ENCODE measurements at places on chromosomes 5 and 9. TPM values are rescaled to one million over a fixed set of nuclear protein-coding genes. Genes with fewer than 3 reads are reported as not detected.

Gene TNFSF15
- total RNA-seq, result 13.2 TPM

DNA sequence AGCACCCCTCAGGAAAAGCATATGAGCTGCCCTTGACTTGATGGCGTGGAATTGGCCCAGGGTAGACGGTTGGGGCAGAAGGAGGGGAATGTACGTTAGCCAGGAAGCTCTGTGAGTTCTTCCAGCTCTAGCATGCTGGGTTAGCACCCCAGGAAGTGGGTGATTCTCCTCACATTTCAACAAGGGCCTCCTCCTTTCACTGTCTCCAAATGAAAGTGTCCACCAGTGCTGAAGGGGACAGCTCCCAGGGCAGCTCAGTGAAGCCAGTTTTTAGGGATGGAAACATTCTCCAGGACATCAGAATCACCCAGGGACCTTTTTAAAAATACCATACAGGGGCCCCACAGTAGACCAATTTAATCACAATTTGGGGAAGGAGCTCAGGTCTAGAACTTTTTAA is 17.2 kb upstream of the AFAP1L1 start:
- H3K27me3 ChIP-seq, result no peaks in the 10 kb centered on the region
- H3K27ac ChIP-seq, result no peak overlapping the region
- H3K4me3 ChIP-seq, result no peak overlapping the region
- H3K4me1 ChIP-seq, result no peaks in the 10 kb centered on the region
- no peaks in the 10 kb centered on the region for H3K36me3 ChIP-seq

- peaks cover 48% of the 10 kb centered on the region for H3K27me3 ChIP-seq
- H3K4me3 ChIP-seq, result no peak overlapping the region
- no peak for DNase-seq
- H3K27ac ChIP-seq, result no peak overlapping the region
Observed at GRCh38 chr5:132808866-132809265, 4.2 kb upstream of the SOWAHA start.

GRCh38 chr9:33815781-33816180 is 1.2 kb upstream of the UBE2R2 start:
- H3K27ac ChIP-seq, result peak overlapping the region; percentile 96
- DNase-seq, result no peak
- H3K36me3 ChIP-seq, result no peaks in the 10 kb centered on the region

DNA sequence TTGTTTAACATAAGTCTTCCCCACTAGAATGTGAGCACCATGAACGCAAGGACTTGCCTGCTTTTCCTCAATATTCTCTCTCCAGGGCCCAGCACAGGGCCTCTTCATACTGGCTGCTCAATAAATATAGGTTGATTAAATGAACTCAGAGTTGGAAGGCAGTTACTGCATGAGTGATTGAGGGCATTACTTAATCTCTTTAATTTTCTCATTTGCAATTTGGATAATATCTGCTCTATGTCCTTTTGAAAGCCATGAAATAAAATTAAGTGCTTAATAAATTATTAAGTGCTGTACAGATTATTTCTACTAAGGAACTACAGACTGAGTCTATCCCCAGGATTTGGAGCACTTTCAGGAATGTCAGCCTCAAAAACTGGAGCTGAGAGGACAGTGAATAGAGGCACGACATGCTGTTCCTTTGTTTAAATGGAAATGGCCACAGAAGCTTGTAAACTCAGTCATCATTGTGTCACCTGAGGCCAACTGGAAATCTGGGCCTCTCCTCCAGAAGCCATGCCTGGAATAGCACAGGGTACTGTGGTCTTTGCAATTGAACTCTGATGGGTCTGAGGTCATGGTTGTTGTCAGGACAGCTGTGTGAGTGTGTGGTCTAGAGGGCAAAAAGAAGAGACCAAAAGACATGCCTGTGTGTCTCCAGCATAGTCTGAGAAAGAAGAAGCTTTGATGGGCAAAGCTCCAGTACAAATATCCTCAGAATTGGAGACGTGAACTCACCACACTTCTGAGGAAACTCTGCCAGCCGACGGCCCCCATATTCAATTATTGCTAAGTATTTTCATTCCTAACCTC is 86.1 kb downstream of the SH3TC2 start:
- peaks cover 40% of the 10 kb centered on the region for H3K4me1 ChIP-seq
- no peaks in the 10 kb centered on the region for H3K36me3 ChIP-seq
- H3K4me3 ChIP-seq, result no peak overlapping the region
- no peak overlapping the region for H3K27ac ChIP-seq
- no peaks in the 10 kb centered on the region for H3K27me3 ChIP-seq

- H3K4me3 ChIP-seq, result no peak overlapping the region
- no peaks in the 10 kb centered on the region for H3K27me3 ChIP-seq
- no peak for DNase-seq
- no peaks in the 10 kb centered on the region for H3K36me3 ChIP-seq
- no peaks in the 10 kb centered on the region for H3K4me1 ChIP-seq
Observed at GRCh38 chr9:16193066-16193465, 640.2 kb downstream of the CCDC171 start.

- DNase-seq, result no peak
- H3K4me1 ChIP-seq, result no peaks in the 10 kb centered on the region
- H3K4me3 ChIP-seq, result no peak overlapping the region
- no peaks in the 10 kb centered on the region for H3K36me3 ChIP-seq
Observed at GRCh38 chr5:69032009-69032408, 61.8 kb upstream of the SLC30A5 start.

DNA sequence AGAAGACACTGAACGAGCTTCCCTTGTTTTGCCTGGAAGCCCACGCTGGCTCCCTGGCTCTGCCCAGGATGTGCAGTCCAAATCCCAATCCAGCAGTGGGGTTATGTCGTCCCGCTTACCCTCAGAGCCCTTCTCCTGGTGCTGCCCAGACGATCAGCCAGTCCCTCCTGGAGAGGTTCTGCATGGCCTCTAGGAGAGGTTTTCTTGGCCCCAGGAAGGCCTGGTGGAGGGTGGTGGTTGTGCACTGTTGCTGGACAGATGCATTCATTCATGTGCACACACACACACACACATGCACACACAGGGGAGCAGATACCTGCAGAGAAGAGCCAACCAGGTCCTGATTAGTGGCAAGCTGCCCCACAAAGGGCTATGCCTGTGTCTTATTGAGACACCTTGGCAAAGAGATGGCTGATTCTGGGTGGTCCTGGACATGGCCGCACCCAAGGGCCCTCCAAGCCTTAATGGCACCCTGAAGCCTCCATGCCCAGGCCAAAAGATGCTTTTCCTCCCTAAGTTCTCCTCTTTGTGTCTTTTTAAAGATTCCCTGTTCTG is 10.5 kb upstream of the OLFM1 start:
- H3K27ac ChIP-seq, result no peak overlapping the region
- H3K27me3 ChIP-seq, result no peaks in the 10 kb centered on the region
- DNase-seq, result peak; percentile 44
- no peaks in the 10 kb centered on the region for H3K36me3 ChIP-seq

- H3K27me3 ChIP-seq, result no peaks in the 10 kb centered on the region
- no peaks in the 10 kb centered on the region for H3K4me1 ChIP-seq
- no peak overlapping the region for H3K27ac ChIP-seq
- H3K36me3 ChIP-seq, result no peaks in the 10 kb centered on the region
- H3K4me3 ChIP-seq, result no peak overlapping the region
Observed at GRCh38 chr5:11511878-11512277, 392.4 kb downstream of the CTNND2 start.

Gene SCGB3A2
- not detected for total RNA-seq

DNA sequence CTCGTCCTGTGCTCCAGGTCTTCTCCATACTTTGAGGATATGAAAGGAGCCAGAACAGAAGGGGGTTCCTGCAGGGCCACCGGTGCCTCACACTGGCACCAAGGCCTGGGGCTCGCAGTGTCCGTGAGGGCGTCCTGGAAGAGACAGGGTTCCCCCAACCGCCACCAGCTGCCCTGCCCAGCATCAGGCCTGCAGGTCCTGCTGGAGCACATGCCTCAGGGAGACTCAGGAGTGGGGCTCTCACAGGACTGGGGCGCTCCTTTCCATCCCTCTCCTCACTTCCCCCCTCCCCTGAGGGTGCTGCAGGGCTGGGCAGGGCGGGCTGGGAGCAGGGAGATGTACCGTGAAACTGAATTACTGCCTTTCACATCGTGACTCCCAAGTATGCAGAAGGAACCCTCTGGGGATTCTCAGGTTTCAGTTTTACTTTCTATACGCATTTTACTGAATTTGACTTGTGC is 31.7 kb downstream of the CEP72 start:
- H3K27ac ChIP-seq, result no peak overlapping the region
- no peak for DNase-seq
- H3K4me3 ChIP-seq, result no peak overlapping the region
- peaks cover 27% of the 10 kb centered on the region for H3K36me3 ChIP-seq
- H3K4me1 ChIP-seq, result no peaks in the 10 kb centered on the region

DNA sequence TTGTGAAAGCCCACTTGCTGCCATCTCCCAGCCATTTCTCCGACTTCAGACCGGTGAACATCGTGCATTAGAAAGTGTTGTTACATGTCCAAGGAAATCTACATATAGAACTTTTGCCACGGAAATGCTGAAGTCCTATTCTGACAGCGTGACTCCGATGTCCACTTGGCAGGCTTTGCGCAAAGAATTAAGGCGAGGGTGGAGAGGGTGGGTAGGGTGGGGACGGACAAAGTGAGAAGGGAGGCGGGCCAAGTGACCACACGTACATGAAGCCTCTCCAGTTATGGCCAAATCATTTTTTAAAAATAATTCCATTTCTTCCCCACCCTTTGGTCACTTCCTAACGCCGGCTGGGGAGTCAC is 460 bp upstream of the ACO1 start:
- H3K27ac ChIP-seq, result peak overlapping the region; percentile 95
- H3K4me1 ChIP-seq, result peaks cover 34% of the 10 kb centered on the region
- H3K27me3 ChIP-seq, result no peaks in the 10 kb centered on the region
- peak overlapping the region; percentile 74 for H3K4me3 ChIP-seq

DNA sequence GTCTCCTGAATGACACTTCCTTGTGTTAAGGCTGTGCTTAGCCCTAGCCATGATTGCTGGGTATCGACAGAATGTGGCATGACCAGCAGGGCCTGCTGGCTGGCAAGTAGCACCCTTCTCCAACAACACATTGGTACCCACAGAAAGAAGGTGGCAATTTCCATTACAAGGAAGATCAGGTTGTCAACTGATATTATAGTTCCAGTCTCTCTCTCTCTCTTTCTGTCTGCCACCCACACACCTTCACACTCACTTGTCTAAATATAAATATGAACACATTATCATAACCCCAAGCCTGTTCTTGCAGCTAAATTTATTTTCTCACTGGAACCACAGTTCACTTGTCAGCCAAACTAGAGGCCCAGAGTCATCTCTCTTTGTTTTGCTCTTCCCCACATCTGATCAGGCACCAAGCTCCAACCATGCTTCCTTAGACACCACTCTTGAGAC is 408.1 kb upstream of the PIK3R1 start:
- H3K36me3 ChIP-seq, result no peaks in the 10 kb centered on the region
- H3K27ac ChIP-seq, result no peak overlapping the region
- no peaks in the 10 kb centered on the region for H3K27me3 ChIP-seq

Gene OMD
- 16.3 TPM for total RNA-seq

Gene ZSWIM6
- 13.0 TPM for total RNA-seq

DNA sequence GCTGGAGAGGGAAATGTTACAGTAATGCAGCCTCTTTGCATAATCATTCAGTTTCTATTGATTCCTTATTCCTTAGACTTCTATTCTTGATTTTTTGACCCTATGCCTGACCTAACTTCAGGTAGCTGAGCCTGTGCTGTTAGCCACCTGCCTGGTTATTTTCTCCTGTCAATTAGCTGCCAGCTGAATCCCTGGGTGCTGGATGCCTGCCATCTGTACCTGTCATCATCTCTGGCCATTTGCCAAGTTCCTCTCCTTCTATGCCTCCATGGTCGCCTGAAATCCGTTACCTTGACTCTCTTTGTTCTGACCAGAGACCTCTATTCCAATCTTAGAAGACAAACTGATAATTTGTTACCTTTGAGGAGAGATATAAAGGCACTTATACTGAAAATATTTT is 178.3 kb downstream of the CAVIN4 start:
- no peaks in the 10 kb centered on the region for H3K27me3 ChIP-seq
- no peak for DNase-seq
- H3K27ac ChIP-seq, result no peak overlapping the region
- H3K36me3 ChIP-seq, result no peaks in the 10 kb centered on the region
- H3K4me3 ChIP-seq, result no peak overlapping the region
- H3K4me1 ChIP-seq, result no peaks in the 10 kb centered on the region

GRCh38 chr9:135680056-135680455 is 16.9 kb downstream of the LCN9 start:
- peaks cover 25% of the 10 kb centered on the region for H3K27me3 ChIP-seq
- no peaks in the 10 kb centered on the region for H3K4me1 ChIP-seq
- no peaks in the 10 kb centered on the region for H3K36me3 ChIP-seq
- no peak for DNase-seq

Gene SMIM3
- 46.6 TPM for total RNA-seq

Gene LTC4S
- total RNA-seq, result 5.0 TPM

DNA sequence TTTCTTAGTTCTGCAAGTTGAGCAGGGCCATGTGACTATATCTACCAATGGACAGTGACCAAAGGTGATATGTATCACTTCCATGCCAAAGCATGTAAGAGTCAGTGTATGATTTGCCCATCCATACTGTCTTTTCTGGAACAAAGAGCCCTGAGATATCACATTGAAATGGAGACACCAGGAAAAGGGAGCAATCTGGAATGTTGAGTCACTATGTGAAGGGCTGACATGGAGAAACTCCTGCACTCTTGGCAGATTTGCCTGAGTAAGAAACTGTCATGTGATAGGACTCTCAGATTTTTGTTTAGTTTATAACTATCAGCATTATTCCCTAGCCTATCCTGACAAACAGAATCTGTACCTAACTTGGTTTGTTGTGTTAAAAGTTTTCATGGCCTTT is 29.8 kb upstream of the TMEM161B start:
- H3K27ac ChIP-seq, result no peak overlapping the region
- no peaks in the 10 kb centered on the region for H3K27me3 ChIP-seq
- H3K4me3 ChIP-seq, result no peak overlapping the region
- no peak for DNase-seq
- no peaks in the 10 kb centered on the region for H3K4me1 ChIP-seq

Data from sigmoid colon (tissue), 7 donors.